ENCODE measurements at places on chromosomes 13 and 19.

DNA sequence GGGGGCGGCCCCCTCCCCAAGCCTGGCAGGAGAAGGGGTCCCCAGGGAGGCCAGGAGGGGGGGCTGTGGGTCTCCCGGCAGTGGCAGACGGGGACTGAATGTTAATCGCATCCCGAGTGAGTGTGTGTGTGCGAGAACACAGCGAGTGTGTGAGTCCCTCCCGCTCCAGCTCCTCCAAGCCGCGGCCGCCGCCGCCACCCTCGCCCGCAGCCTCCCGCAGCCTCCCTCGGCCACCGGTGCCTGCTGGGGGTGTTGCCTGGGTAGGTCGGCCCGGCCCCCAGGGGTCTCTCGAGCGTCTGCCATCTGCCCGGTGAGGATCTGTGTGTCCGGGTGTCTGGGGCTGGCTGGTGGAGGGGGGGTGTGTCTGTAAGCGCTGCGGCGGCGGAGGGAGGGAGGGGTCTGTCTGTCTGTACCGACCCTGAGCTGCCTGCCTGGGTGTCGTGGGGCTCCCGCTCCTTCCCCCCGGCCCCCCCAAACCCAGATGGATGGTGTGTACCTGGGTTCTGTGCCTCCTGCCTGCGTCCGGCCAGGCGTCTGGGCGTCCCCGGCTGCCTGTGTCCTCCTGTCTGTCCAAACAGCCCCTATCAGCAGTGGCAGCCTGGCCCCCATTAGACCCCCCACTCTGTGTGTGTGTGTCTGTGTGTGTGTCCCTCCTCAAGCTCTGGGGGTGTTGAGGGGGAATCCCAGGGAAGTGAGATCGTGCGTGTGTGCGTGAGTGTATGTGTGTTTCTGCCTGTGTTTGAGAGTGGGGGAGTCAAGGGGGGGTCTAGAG lies at the start of gene GRIN2D:
GRIN2D (plus strand) TSS at position 110 of the 772 bp plus-strand sequence. CDS start 4,725 bp downstream, outside the sequence.
- DNase-seq: no peak

DNA sequence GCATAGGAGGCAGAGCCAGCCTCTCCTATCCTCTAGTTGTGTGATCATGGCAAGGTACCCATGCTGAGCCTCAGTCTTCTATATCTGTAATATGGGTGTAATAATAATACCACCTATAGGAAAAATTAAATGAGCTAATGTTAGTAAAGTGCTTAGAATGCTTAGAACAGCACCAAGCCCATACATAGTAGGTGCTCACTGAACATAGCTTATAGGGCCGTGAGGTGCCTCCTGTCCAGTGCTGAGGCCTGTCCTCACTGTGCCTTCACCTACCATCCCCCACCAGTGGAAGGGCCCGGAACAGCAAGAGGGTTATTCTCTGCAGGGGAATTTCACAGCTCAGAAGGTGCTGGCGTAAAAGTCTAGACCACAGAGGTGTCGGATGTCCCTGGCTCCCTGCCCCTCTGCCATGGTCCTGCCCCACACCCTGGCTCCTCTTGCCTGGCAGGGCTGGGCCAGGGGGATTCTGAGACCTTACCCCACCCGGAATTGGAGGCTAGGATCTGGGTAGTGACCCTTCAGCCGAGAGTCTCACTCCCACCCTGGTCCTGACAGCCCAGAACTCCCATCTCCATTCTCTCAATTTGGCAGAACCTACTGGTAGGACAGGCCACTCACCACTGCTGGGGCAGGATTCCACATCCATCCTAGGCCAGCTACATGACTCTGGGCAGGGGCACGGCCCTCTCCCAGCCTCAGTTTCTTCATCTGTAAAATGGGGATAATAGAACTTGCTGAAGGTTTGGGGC lies 2.2 kb upstream of the SCN1B start:
- no peak for DNase-seq

GRCh38 chr19:54206831-54207177 lies 6.1 kb downstream of the RPS9 start:
- DNase-seq: no peak

GRCh38 chr19:21603431-21604231 lies 98.2 kb downstream of the ZNF429 start:
- DNase-seq: no peak

- no peak for DNase-seq
Measured at GRCh38 chr13:111372651-111373425, 52.4 kb downstream of the TEX29 start.

DNA sequence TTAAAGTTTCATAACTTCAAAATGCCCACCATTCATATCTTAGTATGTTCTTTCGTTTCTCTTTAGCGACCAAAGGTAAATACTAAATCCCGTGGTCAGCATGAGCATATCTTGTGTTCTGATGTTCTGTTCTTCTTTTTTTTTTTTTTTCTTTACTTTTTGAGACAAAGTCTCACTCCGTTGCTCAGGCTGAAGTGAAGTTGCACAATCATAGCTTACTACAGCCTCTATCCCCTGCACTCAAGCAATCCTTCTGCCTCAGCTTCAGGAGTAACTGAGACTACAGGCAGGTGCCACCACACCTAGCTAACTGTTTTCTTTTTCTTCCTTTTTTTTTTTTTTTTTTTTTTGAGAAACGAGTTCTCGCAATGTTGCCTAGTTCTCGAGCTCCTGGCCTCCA lies 60.9 kb upstream of the ATP12A start:
- no peak for DNase-seq

DNA sequence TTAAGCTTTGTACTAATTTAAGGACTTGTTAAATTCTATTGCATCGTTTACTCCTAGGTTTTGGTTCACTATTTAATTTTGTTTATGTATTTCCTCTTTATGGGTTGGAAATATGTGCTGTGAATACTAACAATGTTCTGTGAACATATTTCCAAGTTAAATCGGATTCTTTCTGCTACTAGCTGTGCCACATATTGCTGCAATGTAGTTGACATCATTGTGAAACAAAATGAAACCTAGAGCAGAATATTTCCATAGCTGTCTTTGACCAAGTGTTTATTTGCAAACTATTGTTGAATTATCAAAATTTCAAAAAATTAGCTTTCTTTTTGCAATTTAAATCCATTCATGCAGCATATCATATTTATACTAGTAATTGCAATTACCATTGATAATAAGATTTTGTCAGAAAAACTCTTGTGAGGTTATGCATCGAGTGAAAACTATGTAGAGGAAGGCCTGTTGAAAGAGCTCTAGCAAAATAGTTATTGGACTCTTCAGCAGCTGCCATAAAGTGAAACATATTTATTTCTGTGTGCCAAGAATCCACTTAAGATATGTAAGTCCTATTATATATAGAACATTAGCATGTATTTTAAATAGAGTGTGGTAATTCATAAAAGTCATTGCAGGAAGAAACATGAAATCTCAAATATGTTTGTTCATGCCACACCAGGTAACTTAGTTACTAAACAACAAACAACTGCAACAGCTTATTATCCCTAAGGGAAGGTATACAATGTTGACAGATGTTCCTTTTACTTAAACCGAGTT lies 575.1 kb downstream of the SLITRK6 start:
- no peak for DNase-seq

DNA sequence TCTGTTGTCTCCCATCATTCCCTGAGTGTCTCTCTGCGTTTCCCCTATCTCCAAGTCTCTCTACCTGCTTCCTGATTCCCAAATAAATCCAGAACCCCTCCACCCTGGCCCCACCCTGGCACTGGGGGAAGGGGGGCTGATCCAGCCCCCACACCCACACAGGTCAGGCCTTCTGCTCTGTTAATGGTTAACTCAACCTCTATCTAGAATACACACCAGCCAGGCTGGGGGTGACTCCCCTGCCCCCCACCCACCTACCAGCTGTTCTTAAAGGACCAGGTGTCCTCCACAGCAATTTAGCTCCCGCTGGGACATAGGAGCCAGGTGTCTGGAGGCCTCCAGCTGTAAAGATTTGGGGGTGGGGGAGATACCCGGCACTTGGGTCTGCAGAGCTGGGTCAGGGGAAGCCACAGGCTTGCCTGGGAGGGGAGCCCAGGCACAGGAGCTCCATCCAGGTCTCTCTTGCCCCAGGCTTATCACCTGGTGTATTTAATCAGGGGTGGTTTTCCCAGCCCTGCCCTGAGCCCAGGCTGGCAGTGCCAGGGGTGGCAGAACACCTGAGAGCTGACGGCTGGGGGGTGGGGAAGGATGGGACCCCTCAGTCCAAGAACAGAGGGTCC lies 3.9 kb downstream of the IRF2BP1 start:
- no peak for DNase-seq

DNA sequence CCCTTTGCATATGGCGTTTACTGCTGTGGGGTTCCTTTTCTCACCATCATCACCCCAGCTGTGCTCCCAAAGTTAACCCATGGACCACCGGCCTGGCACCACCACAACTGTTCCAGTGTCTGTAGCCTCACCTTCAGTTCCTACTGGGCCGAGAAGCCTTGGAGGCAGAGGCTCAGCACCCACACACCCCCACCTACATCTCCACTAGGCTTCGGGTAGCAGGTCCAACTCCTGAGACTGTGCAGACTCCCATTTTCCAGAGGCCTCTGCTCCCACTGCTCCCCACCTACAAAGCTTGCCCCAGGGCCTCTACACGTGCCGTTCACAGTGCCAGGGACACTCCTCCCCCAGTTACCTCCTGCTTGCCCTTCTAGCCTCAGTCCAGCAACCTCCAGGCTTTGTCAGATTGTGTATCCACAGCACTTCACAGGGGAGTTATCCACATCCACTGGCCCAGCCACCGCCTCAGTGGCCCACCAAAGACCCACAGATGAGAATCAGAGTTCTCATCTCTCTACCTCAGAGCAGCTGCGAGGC lies 14.1 kb downstream of the SLC27A5 start:
- DNase-seq: no peak

DNA sequence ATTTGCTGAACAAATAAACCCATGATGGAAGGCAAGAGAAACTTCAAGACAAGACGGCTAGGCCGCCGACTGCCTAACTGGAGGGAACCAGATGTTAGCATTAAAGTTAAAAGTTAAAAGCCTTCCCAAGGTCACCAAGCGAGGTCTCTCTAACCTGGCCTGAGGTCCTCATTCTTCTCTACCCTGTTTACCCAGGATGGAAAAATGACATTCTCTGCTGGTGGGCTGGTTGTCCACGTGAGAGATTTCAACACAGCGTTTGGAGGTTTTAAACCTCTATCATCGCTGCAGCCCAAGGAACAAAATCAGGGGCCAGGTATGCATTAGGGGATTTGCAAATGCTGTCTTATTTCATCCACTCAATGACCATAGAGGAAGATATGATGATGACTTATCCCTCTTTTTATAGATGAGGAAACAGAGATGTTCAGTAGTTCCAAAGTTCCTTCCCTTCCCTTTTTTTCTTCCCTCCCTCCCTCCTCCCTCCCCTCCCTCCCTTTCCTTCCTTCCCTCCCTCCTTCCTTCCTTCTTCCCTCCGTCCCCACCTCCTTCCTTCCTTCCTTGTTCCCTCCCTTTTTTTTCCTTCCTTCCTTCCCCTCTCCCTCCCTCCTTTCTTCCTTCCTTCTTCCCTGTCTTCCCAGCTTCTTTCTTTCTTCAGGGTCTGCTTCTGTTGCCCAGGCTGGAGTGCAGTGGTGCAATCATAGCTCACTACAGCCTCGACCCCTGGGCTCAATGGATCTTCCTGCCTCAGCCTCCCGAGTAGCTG lies 79.7 kb downstream of the INSR start:
- no peak for DNase-seq

- no peak for DNase-seq
Measured at GRCh38 chr19:20453425-20453935, 112.1 kb downstream of the ZNF737 start.

DNA sequence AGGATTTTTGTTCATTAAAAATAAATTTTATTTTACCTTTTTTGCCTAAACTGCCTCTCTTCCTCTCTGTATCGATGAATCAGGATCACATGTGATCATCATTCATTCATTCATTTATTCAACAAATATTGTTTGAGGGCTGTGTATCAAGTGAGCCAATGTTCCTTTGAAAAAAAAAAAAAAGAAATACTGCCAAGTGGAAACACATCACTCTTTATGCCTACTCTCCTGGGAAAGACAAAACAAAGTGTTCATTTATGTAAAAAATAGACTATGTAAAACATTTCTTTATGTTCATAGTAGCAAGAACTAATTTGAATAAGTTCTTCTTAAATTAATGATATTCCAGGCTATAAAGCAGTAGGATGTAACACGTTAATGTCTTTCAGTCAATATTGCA lies 233.1 kb downstream of the POSTN start:
- no peak for DNase-seq

GRCh38 chr19:17549085-17549740 lies 6.2 kb upstream of the COLGALT1 start:
- DNase-seq: no peak

- no peak for DNase-seq
Measured at GRCh38 chr13:43963726-43964125, 84.0 kb downstream of the LACC1 start.

- peak; percentile 49 for DNase-seq
Measured at GRCh38 chr13:106534639-106535551, 567 bp downstream of the EFNB2 start.

- DNase-seq: peak; percentile 23
Measured at GRCh38 chr19:13430790-13431582, 75.3 kb downstream of the CACNA1A start.

DNA sequence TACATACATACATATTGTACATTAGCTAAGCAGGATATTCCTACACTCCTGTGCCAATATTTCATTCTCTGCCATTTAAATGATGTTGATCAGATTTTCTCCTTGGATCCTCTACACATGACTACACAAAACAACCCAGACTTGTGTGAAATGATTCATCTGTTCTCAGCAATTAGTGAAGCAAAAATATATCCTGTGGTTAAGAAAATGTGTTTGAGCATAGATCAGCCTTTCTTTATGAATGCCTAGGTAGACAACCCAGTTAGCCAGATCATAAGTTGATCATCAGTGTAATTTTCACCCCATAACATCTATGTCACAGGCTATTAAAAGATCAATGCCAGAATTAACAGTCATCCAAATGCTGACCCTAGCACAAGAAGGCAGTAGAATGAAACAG lies 275.2 kb upstream of the EDNRB start:
- DNase-seq: no peak

GRCh38 chr13:74966275-74966674 lies 515.7 kb downstream of the TBC1D4 start:
- DNase-seq: no peak

DNA sequence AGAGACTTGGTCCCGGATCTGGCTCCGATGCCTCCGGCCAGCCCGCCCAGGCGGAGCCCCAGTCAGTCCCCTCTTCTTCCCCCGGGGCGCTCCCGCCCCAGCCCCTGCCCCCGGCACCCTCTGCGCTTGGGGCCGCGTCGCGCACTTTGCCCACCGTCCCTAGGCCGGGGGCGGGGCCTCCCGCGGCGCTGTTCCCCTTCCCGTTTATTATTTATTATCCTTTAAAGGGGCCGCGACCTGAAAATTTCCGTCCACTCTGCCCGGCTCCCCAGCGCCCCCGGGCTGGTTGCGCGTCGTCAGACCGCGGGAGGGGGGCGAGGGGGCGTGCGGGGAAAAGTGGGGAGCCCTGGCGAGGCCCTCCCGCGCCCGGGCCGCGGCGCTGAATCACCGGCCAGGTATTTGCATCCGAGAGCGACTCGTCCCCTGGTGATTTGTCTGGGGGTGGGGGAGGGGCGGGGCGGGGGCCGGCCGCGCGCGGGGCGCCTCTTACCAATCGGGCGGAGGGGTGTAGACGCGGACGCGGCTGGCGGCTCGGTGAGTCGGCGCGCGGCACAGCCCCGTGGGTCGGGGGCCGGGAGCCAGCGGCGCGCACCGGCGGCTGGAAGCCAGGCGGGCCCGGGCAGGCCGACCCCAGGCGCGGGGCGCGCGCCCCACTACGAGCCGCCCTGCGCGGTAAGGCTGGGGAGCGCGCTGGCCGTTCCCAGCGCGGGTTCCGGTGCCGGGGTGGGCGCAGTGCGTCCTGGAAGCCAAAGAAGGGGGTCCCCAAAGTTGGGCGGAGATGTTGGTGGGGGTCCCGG lies at the start of gene ARID3A:
ARID3A (plus strand) TSS at position 510 of the 797 bp plus-strand sequence. CDS start 3,494 bp downstream, outside the sequence.
- DNase-seq: peak; percentile 87
